ENCODE measurements at places on chromosomes 4 and X. TPM values are rescaled to one million over a fixed set of nuclear protein-coding genes. Genes with fewer than 3 reads are reported as not detected.

Gene FAAH2
- polyA plus RNA-seq, result 2.0 TPM

Gene FAM114A1
- polyA plus RNA-seq, result 32.2 TPM

Gene PNMA6F
- polyA plus RNA-seq, result not detected

Gene EFHC2
- polyA plus RNA-seq, result 7.7 TPM

Gene NR3C2
- polyA plus RNA-seq, result 0.27 TPM

Gene CDS1
- polyA plus RNA-seq, result 1.9 TPM

Gene HDX
- 2.1 TPM for polyA plus RNA-seq

Gene GAGE12D
- polyA plus RNA-seq, result not detected

Gene WAS
- 1.7 TPM for polyA plus RNA-seq

Gene ABLIM2
- polyA plus RNA-seq, result 4.9 TPM

Gene MBNL3
- 1.6 TPM for polyA plus RNA-seq

Gene DRD5
- not detected for polyA plus RNA-seq

Gene PPP4R3C
- not detected for polyA plus RNA-seq

Gene MORC4
- 6.9 TPM for polyA plus RNA-seq

Gene TCEAL7
- 7.9 TPM for polyA plus RNA-seq

Gene FMR1NB
- polyA plus RNA-seq, result not detected

Gene POF1B
- not detected for polyA plus RNA-seq

Gene FRG2
- polyA plus RNA-seq, result not detected

Gene F8A3
- 0.27 TPM for polyA plus RNA-seq

Gene TBL1X
- polyA plus RNA-seq, result 21.8 TPM

Gene OFD1
- polyA plus RNA-seq, result 48.0 TPM

Gene CLIC2
- not detected for polyA plus RNA-seq

Gene CENPVL1
- polyA plus RNA-seq, result 1.2 TPM

Gene NHSL2
- 5.6 TPM for polyA plus RNA-seq

Gene APBB2
- polyA plus RNA-seq, result 9.9 TPM
